ENCODE measurements at places on chromosomes 12 and 14.

DNA sequence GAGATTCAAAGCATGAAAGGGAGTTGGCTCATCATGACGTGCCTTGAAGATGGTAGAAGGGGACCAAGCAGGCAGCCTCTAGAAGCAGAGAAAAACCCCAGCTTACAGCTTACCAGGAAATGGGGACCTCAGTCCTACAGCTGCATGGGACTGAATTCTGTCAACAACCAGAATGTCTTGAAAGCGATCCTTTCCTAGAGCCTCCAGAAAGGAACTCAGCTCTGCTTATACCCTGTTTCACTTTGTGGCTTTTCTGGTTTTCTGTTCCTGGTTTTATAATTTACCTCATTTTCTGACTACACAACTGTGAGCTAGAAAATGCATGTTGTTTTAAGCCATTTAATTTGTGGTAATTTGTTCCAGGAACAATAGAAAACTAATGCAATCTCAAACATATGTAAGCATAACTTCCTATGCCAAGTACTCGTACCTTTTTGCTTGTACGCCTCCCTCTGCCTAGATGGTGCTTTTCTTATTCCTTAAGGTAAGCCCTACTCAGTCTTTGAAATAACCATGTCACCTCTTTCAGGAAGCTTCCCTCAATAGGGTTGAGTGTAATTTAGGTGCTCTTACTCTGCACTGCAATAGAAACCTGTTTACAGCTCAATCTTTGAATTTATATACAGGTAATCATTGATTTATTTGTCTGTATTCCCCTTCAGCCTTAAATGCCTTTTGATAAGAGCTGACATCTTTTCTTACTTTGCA, 348.8 kb downstream of the TMEM117 start:
- DNase-seq: no peak

DNA sequence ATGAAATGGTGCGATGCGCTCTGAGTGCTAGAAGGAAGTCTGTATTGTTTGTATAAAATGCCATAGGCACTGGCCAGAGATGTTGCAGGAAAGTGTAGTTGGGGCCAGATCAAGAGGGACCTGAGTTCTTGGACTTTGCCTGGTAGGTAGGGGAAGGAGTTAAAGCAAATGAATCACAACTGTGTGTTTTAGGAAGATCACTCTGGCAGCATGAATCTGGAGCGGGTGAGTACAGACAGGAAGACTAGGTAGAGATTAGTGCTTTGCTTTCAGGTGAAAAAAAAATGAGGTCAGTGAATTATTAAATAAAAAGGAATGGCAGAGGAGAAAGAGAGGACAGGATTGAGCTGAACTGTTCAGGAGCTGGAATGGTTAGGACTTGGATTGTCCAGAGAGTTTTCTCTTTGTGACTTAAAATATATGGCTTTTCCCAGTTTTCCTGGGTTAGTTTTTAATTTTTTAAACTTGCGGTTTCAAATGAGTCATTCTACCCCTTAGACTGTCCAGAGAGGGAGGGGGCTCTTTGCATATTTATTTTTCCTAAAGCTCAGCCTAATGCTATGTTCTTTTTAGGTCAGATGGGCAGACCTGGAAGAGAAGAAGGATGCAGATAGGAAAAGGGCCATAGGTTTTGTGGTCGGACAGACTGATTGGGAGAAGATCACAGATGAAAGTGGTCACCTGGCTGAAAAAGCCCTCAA, 41.1 kb downstream of the PROX2 start:
- DNase-seq: no peak

DNA sequence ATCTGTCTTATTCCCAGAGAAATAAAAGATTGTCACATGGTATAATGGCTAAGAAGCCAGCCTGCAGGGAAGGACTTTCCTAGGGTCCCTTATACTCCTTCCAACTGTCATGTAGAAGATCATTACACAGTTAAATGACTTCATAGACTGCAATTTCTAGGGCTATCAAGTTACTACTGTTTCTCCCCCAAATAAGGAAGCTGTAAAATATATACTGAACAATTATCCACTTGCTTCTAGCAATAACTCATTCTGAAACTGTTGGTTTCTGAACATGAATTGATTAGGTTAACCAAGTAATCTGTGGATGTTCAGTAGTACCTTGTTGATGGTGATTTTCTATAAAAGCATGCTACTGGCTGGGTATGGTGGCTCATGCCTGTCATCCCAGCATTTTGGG, 44.6 kb downstream of the A2ML1 start:
- no peak for DNase-seq

- DNase-seq: no peak
These were observed 21.5 kb downstream of the LGMN start for GRCh38 chr14:92726933-92727262.

- no peak for DNase-seq
These were observed 223.4 kb downstream of the PCNX1 start for GRCh38 chr14:71130491-71131179.

DNA sequence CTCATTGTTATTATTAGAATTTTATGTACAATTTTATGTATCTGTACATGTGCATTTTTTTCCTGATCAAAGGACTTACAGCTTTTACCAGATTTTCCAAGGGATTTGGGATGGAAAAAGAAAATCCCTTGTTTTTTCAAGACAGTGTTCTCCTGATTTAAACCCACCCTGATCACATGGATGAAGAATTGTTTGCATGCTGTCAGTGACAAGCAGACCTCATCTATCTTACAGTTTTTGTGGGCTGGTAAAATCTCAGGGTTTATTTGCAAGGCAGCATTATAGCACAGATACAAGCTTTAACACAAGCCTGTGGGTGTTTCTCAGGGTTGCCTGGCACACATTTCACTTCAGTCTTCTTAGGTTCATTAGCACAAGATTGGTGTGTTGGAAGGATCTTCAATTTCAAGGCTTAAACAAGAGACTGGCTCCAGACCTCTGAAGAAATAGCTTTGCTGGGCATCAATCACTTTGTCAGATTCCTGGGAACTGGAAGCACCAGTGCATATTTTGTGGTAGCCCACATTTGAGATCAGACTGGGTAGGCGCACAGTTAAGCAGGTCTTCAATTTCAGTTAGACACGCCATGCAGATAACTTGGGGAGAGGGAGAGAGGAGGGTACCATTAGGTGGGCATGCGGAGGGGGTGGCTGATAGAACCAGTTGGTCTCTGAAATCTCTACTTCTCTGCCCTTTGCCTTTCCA, 118.0 kb downstream of the TBX5 start:
- no peak for DNase-seq

All from stimulated activated CD4-positive, alpha-beta T cell treated with anti-CD3 and anti-CD28 coated beads, Interleukin-12 subunit alpha, Interleukin-12 subunit beta, amount 100 ng/mL, for 4 hours (primary cell).